Activated CD8-positive, alpha-beta memory T cell treated with anti-CD3 and anti-CD28 coated beads for 1 hour (primary cell): ENCODE measurements at places on chromosomes 4 and X.

- no peak for DNase-seq
Measured at GRCh38 chrX:5632887-5633286, 595.8 kb downstream of the NLGN4X start.

DNA sequence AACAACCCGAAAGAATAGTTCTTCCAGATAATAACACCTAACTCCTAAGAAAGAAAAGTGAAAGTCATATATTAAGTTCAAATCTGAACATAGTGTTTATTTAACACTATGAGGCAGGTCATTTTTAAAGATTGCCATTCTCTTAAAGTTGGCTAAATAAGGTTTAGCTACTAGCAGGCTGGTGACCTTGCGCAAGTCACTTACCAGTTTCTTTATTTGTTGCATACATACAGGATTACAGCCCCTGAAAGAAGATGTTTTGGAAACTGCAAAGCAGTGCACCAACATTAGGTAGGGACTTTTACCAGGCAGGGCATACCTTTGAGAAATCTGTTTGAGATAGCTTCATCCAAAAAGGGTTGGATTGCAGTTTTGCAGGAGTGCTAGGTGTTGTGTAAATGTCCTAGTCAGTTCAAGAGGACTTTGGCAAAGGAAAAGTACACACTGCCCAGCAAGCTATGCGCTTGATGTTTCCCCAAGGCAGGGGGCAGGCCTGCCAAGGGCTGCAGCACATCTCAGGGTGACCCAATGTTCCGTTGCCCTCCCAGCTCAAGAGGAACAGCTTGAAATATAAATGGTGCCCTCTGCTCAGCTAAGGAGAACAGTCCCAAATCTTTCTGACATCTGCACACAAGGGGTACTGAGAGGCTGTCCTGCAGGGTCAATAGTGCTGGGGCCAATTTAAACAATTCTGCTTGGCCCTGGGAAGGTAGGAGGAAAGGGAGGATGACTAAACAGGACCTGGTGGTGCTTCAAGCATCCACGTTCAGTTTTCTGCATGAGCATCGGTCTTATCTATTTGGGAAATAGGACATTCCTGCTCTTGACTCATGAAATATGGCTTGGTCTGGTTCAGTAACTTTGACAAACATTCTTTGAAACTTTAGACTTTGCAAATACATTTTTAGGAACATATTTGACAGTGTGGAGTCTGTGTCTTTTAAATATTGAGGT lies 130.8 kb downstream of the COL4A6 start:
- DNase-seq = no peak

GRCh38 chr4:1793496-1793840 lies 375 bp downstream of the FGFR3 start:
- peak; percentile 22 for DNase-seq

DNA sequence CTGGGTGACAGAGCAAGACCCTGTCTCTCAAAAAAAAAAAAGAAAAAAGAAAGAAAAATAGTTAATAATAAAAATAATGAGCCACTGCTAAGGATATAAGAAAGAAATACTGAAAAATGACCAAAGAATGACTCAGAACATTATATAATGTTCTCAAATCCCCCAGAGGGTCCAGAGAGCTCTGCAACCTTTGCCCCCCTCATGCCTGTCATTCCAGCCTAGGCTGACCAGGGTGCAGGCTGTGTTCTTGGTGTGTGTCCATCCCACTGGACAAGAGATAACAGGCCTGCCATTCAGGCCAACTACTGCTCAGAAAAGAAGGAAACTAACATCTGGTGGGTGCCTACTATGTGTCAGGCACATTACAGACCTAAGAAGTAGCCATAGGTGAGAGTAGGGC lies 72.7 kb upstream of the EDNRA start:
- no peak for DNase-seq

- DNase-seq = no peak
Measured at GRCh38 chrX:68238568-68238967, 194.7 kb downstream of the OPHN1 start.

DNA sequence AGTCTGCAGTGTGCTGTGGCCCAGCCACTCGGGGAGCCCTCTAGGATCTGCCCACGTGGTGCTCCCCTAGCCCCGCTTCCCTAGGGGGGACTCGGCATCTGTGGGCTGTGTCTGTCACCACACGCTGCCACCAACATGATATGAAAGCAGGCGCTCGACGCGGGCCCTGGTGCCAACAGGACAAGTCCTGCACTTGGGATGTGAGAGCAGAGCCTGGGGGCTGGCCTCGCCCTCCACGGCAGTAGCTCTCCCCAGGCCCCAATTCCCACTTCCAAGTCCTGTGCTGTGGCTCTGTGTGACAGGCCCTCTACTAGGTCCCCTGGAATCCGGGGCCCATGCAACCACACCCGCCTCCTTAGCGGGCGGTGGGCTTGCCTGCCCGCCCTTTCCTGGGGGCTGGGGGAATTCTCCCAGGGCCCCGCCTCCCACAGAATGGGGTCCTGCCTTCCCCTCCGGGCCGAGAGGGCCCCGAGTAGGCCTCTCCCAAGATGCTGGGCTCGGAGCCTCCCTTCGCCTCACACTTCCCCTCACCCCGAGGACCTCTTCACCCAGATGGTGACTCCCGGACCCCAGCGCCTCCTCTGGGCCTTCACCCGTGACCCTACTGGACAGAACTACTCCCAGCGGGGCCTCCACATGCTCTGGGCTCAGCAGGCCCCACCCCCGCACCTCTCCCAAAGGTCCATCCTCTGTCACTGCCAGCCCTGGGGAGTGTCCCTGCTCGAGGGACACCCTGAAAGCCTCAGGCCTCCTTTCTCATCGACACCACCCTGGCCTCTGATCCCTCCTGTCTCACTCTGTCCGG lies 11.2 kb downstream of the LRPAP1 start:
- DNase-seq = no peak

DNA sequence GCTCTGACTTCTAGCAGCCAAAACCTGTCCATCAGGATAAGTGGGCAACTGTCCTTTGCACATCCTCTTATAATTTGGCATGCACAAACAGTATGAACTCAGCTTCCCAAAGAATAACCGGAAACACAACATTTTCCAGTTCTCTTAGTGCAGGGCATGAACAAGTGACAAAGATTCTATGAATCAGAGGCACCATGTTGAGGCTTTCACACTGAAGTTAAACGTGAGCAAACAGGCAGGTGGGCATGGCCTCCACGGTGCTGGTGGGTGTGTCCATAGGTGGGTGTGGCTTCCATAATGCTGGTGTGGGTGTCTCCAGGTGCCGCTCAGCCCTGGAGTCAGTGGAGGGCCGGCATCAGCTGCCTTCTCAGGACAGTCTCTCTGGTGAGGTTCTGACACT lies 196.5 kb downstream of the SMIM20 start:
- DNase-seq = no peak

DNA sequence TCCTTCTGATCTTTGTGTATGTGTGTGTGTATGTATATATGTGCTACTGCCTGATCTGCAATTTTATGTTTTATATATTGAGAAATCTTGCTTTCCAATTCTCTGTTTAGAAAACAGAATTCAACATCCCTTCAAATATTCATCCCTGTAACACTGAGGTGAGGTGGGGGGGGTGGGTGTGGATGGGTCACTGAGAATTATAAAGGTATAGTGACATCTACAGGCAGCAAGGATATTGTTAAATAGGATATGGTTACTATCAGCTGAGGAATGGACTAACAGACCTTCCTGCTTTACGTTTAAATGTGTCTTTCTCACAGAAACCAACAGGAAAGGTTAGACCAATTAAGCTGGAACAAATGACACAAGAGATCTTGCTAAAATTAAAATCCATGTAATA lies 19.0 kb upstream of the MAGEB2 start:
- no peak for DNase-seq

DNA sequence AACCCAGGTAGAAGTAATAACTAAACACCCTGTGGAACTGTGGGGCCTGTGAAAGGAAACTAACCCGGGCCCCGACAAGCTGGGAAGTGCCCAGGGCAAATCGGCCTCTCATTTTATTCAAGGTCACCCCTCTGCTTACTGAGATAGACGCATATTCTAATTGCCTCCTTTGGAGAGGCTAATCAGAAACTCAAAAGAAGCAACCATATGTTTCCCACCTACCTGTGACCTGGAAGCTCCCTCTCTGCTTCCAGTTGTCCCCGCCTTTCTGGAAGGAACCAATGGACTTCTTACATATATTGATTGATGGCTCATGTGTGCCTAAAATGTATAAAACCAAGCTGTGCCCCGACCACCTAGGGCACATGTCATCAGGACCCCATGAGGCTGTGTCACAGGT lies 23.1 kb upstream of the DHRSX start:
- no peak for DNase-seq

- DNase-seq = no peak
Measured at GRCh38 chr4:113955948-113956347, 23.5 kb downstream of the ARSJ start.

- no peak for DNase-seq
Measured at GRCh38 chr4:118254368-118254767, 98.4 kb downstream of the PRSS12 start.

GRCh38 chrX:22069586-22069985 lies 37.5 kb downstream of the PHEX start:
- no peak for DNase-seq

GRCh38 chrX:129959493-129959832 lies 23.0 kb upstream of the BCORL1 start:
- DNase-seq = no peak

- no peak for DNase-seq
Measured at GRCh38 chrX:39000802-39001201, 199.5 kb downstream of the MID1IP1 start.

DNA sequence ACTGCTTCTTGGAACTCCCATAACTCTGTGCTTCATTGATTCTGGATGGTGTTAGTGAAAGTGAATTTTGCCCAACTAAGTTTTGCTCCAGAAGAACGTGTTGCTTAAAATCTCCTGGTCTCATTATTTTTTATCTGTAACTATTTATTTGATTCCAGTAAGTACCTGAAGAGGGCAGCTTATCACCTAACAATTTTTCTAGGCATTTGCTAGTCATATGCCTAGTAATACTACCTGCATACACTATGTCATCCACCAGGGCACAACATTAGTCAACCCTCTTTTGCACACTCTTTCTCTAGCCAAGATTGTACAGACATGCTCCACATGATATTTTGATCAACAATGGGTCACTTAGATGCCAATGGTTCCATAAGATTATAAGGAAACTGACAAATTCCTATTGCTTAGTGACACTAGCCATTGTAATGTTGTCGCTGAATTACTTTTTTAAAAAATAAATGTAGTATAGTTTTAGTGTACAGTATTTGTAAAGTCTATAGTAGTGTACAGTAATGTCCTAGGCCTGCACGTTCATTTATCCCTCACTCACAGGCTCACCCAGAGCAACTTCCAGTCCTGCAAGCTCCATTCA lies 499.9 kb upstream of the AADAT start:
- no peak for DNase-seq

- no peak for DNase-seq
Measured at GRCh38 chr4:55509266-55509665, 37.4 kb downstream of the CLOCK start.

- DNase-seq = no peak
Measured at GRCh38 chr4:42531341-42532030, 125.4 kb downstream of the ATP8A1 start.

DNA sequence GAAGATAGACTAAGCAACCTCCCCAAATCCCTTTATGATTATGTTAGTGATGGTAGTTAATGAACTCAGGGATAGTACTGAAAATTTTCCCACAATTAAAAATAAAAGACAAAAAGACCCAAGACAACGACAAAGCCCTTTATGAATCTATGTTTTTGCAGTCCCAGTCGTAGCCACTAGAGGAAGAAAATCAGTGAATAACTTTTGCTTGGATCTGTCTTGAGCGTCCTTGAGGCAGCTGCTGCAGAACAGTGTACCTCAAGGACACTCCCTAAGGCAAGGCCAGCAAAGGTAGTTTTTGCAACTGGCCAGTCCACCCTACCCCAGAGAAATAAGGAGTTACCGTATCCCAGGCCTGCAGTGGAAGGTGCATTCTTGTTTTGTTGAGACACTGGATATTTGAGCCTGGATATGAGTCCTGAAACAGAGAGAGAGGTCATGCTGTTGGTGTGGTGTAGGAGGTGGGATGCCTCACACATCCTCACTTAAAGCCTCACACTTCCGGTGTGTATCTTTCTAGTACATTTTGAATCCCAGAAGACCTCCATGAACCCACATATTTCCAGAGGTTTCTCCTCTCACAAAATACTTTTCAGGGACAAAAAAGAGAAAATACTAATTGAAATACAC lies 8.7 kb upstream of the TIMM8A start:
- DNase-seq = no peak

GRCh38 chrX:46573892-46574773 lies 568 bp downstream of the CHST7 start:
- peak; percentile 39 for DNase-seq

- DNase-seq = no peak
Measured at GRCh38 chr4:168388890-168389289, 70.3 kb upstream of the DDX60 start.

GRCh38 chrX:150540965-150541364 lies 27.5 kb upstream of the MTM1 start:
- no peak for DNase-seq

DNA sequence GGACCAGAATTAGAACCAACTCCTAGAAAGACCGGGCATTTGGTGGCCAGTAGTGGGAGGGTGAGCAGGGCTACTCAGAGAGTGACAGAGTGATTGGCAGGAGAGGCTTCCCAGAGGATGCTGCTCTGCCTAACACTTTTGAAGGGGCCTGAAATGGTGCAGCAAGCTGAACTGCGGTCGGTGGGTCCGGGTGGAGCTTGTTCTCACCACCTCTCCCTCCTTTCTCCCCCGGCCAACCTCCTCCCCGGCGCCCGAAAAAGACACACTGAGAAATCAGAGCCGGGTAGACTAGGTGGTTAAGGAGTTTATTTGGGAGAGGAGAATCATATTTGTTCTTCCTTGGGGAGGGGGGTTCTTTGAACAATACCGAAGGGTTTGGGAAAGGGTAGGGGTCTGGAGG lies 1.4 kb upstream of the PRICKLE3 start:
- no peak for DNase-seq

- DNase-seq = no peak
Measured at GRCh38 chrX:155819525-155819924, 61.6 kb upstream of the VAMP7 start.

DNA sequence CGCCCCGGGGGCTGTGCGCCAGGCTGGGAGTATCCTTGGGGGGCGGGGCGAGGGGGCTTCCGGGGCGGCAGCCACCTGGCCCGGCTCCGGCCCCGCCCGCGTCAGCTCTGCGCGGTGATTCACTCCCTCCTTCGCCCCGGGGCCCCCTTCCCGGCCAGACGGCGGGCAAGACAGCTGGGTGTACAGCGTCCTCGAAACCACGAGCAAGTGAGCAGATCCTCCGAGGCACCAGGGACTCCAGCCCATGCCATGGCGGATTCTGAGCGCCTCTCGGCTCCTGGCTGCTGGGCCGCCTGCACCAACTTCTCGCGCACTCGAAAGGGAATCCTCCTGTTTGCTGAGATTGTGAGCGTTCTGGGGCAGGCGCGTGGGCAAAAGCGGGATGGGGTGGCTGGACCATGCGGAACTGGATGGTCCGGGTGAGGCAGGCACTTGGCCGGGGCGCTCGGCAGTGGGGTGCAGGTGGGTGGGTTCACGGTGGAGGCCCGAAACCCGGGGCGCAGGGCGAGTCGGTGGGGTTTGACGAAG lies at the start of gene PLP2:
TSS of gene PLP2 (plus strand) at position 147 of the 528 bp plus-strand sequence. CDS start at position 250, 103 bp downstream.
- peak; percentile 65 for DNase-seq
